ENCODE measurements at places on chromosomes 1 and 21.

- no peak for DNase-seq
Measured at GRCh38 chr1:231170875-231171274, 9.0 kb downstream of the TRIM67 start.

- no peak for DNase-seq
Measured at GRCh38 chr1:169590932-169591331, 4.7 kb upstream of the F5 start.

GRCh38 chr1:206696812-206697585 is 12.3 kb downstream of the MAPKAPK2 start:
- DNase-seq = no peak

DNA sequence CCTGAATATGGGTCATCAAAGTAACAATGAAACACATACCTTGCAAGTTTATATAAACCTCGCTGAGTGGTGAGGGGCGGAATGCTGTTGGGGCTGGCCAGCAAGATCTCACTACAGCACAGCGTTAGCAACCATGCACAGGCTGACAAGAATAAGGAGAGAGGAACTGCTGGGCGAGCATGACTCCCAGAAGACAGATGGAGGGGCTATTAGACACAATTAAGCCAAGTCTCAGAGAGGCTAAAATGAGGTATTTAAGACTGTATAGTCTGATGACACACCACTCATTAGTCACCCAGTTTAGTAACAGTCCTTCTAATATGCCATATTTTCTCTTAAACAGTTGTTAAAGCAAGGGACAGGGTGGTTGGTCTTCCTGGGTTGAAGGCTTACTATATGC is 340.2 kb upstream of the NR5A2 start:
- DNase-seq = peak; percentile 79

DNA sequence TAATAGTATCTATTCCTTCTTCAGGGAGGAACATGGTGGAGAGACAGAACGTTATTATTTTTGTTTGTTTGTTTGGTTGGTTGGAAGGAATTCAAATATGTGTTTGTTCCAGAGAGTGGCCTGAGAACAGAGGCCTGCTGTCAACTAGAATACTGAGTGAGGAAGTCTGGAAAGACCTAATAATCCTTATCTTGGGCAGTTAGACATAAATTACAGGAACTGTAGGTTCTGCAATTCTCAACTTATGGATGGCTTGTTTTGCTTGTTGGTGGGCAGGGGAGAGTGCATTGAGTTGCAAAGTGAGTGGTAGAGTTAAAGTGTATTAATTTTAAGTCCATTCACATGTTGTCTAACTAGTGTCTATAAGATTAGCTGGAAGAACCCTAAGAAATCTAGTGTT is 197.6 kb downstream of the BACH1 start:
- no peak for DNase-seq

DNA sequence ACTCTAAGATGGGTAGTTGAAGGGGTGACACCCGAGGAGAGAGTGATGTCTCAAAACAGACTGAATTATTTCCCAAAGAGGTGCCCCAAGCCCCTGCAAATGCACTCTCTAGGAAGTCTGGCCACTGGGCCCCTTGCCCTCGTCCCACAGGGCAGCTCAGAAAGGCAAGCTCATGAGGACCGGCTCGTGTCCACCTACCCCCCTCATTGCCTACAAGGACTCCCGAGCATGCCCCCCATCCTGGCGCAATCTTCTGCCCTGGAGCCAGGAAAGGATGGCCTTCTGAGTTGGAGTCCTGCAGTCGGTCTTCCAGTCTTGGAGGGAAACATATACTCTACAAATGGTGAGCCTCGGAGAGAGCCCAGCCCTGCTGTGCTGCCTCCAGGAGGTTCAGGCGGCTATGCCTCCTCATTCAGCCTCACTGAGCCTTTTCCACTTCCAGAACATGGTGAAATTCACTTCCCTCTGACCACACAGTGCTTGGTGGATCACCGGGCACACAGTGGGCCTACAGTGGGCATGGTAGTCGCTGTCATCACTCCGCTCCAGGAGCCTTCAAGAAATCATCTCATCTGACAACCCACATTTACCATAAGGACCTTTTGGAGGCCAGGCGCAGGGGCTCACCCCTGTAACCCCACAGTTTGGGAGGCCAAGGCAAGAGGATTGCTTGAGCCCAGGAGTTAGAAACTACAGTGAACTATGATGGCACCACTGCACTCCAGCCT is 5.8 kb upstream of the WNT3A start:
- DNase-seq = no peak

GRCh38 chr1:66274634-66275033 is 259.3 kb upstream of the SGIP1 start:
- no peak for DNase-seq

- DNase-seq = no peak
Measured at GRCh38 chr1:98702976-98703375, 41.5 kb downstream of the SNX7 start.

- no peak for DNase-seq
Measured at GRCh38 chr21:25408666-25409065, 198.6 kb downstream of the MRPL39 start.

GRCh38 chr1:223486366-223486765 is 93.2 kb downstream of the CCDC185 start:
- DNase-seq = peak; percentile 13

DNA sequence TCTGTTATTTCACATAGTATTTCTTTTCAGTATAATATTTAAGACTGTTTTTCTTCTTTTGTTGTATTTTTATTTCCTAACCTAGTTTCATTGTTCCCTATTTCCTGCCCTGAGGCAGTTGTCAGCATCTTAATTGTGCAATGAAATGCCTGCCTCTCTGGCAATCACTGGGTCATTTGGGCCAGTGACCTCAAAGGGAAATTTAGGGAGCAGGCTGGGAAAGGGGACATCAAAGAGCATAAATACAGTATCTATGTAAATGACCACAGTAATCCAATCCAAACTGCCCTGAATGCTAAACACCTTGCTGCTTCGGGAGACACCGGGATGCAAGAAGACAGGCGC is 147.8 kb downstream of the TLR5 start:
- DNase-seq = no peak

DNA sequence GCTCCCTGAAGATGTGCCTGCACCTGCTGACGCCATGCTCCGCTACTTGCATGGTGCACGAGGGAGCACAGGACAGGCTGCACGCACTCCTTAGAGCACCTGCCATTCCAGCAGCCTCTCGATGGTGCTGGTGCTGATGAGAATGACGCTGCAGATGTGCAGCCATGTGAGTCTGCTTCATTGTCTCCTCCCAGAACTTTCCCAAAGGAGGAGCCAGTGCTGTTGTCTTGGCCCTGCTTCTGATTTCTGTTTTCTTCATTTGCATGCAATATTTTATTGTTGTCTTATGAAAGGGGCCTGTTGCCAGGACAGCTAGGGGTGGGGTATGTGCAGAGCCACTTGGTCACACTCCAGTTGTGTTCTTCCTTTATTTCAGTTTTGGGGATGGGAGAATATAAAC is 70.1 kb downstream of the PCBP3 start:
- no peak for DNase-seq

DNA sequence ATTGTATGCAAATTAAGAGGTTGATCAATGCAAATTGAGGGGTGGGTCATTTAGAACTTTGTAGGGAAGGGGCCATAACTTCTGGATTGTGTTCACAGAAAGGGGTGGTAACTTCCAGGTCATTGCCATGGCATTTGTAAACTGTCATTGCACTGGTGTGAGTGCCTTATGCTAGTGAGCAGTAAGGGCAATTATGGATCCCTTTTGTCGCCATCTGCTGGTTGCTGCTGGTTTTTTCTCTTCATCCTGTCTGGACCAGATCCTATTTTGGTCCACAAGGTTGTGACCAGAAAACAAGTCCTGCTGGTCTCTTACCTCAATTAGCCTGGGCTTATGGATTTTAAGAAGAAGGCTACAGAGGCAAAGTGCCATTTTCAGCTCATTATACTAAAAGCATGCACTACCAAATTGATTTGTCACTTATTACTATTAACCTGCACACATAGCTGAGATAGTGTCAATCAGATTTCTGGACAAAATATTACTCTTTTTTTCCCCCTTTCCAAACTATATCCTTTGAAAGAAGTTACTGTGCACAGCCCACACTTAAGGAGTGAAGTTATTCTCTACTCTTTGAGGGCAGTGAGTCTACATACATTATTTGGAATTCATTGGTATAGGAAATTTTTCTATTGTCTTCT is 196.2 kb downstream of the ZC3H11B start:
- peak; percentile 74 for DNase-seq

DNA sequence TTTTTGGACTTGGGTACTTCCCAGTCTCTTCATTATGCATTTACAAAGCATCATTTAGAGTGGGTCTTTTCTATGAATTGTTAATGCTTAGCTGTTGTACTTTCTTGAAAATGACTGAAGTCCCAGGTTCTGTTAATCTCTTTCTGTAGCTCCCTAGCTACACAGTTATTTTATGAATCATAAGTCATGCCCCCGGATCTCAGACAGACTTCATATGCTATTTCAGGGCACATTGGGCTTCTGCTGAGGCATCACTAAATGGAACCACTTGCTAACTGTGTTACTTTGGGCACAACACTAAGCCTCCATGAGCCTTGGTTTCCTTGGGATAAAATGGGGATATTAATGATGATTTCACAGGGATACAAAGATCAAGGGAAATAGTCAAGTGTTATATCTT is 55.5 kb upstream of the RBM15 start:
- no peak for DNase-seq

DNA sequence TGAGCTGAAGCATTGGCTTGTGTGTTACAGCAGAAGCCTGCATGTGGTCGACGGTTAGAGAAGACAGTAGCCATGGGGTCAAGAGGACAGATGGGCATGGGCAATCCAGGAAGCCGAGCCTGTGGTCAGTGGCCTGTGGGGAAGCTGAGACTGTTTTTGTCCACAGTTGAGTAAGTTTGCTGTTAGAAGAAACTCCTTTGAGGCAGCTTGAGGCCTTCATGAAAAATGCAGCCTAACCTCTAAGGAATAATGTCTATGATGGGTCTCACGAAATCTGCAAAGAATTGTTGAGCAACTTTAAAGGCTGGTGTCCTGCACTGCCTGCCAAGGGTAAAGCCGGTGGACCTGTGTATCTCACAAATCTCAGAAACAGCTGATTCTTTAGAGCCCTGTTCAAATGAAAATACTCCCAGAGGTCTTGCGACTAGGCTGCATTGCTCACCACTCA is 322.4 kb downstream of the SETD4 start:
- DNase-seq = no peak

GRCh38 chr1:229230893-229231753 is 39.8 kb upstream of the RAB4A start:
- DNase-seq = no peak
